ENCODE measurements at places on chromosomes 7 and 10. TPM values are rescaled to one million over a fixed set of nuclear protein-coding genes. Genes with fewer than 3 reads are reported as not detected.

GRCh38 chr10:113386005-113386404 lies 166.8 kb upstream of the HABP2 start:
- DNase-seq, result no peak
- no peaks in the 10 kb centered on the region for H3K27me3 ChIP-seq
- H3K4me3 ChIP-seq, result no peak overlapping the region
- no peaks in the 10 kb centered on the region for H3K36me3 ChIP-seq

GRCh38 chr10:17684537-17684936 lies 40.6 kb downstream of the STAM start:
- H3K4me1 ChIP-seq, result peaks cover 9% of the 10 kb centered on the region
- H3K27ac ChIP-seq, result no peak overlapping the region
- no peaks in the 10 kb centered on the region for H3K27me3 ChIP-seq
- DNase-seq, result no peak

FGFR2 gene
- total RNA-seq, result 286 TPM

SPAM1 gene
- total RNA-seq, result not detected

DNA sequence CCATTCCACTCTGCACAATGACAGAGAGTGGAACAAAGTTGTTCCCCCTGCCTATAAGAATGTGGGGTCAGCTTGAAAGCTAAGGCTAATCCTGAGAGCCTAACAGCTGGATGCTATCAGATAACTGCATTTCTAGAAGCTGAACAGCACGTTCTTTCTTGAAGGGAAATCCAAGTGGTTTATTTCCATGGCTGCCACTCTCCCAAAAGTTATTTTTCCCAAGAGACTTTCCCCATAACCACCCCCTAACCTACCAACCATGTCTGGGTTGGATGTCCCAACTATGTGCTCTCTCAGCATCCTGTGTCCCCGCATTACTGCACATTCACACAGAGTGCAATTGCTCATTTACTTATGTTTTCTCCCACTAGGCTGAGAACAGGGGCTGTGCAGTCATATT lies 140.7 kb upstream of the ANKRD1 start:
- no peak overlapping the region for H3K4me3 ChIP-seq
- no peak for DNase-seq
- H3K36me3 ChIP-seq, result no peaks in the 10 kb centered on the region
- H3K27ac ChIP-seq, result no peak overlapping the region
- H3K4me1 ChIP-seq, result no peaks in the 10 kb centered on the region

MKX gene
- total RNA-seq, result 0.64 TPM
